ENCODE measurements at places on chromosomes 12 and 14. TPM values are rescaled to one million over a fixed set of nuclear protein-coding genes. Genes with fewer than 3 reads are reported as not detected.

HOXC4 gene
- 0.27 TPM for polyA plus RNA-seq

FSCB gene
- polyA plus RNA-seq = not detected

SDS gene
- 0.21 TPM for polyA plus RNA-seq

ESRRB gene
- polyA plus RNA-seq = 0.68 TPM

VAMP1 gene
- polyA plus RNA-seq = 7.5 TPM
